ENCODE measurements at places on chromosomes 3 and 15. TPM values are rescaled to one million over a fixed set of nuclear protein-coding genes. Genes with fewer than 3 reads are reported as not detected.

ZBED2 gene
- total RNA-seq: not detected

BLM gene
- 19.6 TPM for total RNA-seq

MINAR1 gene
- total RNA-seq: 1.9 TPM

C3orf22 gene
- total RNA-seq: 0.44 TPM

DNA sequence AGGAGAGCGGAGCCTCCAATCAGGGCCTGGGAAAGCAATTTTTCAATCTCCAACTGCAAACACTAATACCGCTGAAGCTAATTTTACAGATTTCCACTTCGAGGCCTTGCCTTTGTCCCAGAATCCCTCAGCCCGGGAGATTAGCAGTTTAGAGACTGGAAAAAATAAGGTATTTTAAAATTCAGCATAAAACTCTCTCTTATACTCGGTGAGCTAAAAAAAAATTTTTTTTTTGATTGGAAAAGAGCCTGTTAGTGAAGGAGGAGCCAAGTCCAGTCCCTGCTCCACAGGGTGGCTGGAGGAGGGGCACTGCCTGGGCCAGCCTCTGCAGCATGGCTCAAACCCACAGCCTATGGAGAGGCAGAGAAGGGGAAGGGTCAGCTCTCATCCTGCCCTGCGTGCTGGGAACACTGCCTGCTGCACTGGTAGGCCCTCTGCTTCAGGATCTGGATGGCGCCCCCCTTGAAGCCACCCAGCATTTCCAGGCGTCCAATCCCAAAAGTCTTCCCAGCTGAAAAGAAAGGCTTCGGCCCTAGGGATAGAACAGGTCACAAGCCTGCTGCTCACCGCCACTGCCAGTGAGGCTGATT lies 48.9 kb downstream of the CACNA2D2 start:
- no peak overlapping the region for H3K4me3 ChIP-seq
- peaks cover 27% of the 10 kb centered on the region for H3K27me3 ChIP-seq
- no peak overlapping the region for H3K27ac ChIP-seq
- H3K36me3 ChIP-seq: no peaks in the 10 kb centered on the region
- peaks cover 9% of the 10 kb centered on the region for H3K4me1 ChIP-seq
- no peak for DNase-seq

DNA sequence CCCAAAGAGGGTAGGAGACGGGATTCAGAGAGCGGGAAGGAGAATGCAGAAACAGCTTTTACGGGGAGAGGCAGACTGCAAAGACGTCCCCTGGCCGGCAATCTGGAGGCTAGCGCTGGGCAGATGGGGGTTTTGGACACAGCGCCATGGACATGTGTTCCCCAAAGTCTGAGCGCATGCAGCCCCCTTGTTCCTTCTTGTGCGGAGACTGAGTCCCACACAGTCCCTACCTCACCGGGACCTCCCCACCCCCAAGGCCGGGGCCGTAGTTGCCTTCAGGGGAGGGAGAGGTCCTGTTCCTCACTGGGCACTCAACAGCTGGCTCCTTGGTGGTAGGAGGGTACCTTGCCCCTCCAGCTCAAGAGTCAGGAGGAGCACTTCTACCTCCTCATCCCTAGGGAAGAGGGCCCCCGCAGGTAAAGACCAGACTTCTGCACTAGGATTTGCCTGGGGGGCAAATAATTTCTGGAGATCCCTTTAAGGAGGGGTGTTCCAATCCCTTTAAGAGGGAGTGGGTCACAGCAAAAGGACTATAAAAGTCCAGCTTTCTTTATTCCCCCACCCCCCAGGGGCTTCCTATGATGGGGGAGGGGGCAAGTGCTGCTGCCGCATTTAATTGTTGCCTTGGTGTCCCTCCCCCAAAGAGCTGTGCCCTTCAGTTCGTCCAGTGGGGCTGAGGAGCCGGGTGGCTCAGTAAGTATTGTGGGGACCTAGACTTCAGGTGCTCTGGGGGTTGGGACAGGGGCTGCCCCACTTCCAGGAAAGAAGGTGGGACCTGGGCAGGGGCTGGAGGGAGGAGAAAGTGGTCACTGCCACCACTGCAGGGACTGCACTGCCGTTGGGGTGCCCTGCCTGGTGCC lies 3.6 kb upstream of the BAHD1 start:
- peaks cover 16% of the 10 kb centered on the region for H3K4me1 ChIP-seq
- DNase-seq: no peak
- no peaks in the 10 kb centered on the region for H3K36me3 ChIP-seq

GRCh38 chr15:101445562-101446517 lies 43.7 kb downstream of the PCSK6 start:
- H3K27ac ChIP-seq: no peak overlapping the region
- H3K36me3 ChIP-seq: no peaks in the 10 kb centered on the region
- peaks cover 2% of the 10 kb centered on the region for H3K4me1 ChIP-seq
- no peak for DNase-seq
- peaks cover 13% of the 10 kb centered on the region for H3K27me3 ChIP-seq
- H3K4me3 ChIP-seq: no peak overlapping the region

- no peak for DNase-seq
- H3K27ac ChIP-seq: no peak overlapping the region
- H3K27me3 ChIP-seq: no peaks in the 10 kb centered on the region
- no peak overlapping the region for H3K4me3 ChIP-seq
Measured at GRCh38 chr3:140870351-140870750, 71.3 kb upstream of the SLC25A36 start.

DNA sequence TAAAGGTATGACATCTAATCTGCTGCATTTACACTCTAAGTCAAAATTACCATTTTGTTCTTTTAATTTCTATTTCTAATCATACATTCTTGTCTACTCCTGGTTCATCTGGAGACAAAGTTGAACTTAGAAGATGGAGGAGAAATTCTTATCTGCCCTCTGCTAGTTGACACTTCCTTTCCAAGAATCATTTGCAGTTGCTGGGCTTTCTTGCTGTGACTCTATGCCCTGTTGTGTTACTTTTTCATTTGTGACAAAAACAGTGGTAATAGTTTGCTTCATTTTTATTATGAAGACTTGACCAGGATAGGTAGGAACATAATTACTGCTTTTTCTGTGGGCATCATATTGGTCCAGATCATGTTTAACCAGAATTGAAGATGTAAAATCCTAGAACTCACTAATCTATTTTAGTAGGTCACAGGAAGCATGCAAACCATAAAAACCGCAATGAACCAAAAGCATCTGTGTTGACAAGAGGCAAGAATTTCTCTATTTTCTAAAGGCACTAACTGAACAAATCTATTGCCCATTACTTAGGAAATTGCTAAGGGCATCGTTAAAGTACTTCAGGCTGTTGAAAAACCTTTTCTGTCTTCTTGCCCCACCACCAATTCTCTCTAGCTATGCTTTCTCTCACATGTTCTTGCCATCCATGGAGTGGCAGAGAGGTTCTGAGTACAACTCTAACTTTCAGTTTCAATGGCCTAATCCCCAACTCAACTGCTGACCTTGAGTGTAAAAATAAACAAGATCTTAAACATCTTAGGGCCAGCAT lies 4.2 kb upstream of the CCR2 start:
- H3K27ac ChIP-seq: no peak overlapping the region
- H3K27me3 ChIP-seq: peaks cover 36% of the 10 kb centered on the region
- no peaks in the 10 kb centered on the region for H3K4me1 ChIP-seq
- DNase-seq: no peak
- H3K36me3 ChIP-seq: no peaks in the 10 kb centered on the region

- no peak overlapping the region for H3K27ac ChIP-seq
- no peaks in the 10 kb centered on the region for H3K27me3 ChIP-seq
- H3K4me1 ChIP-seq: peaks cover 8% of the 10 kb centered on the region
Measured at GRCh38 chr3:110667216-110667615, 404.4 kb upstream of the NECTIN3 start.

- H3K4me3 ChIP-seq: no peak overlapping the region
- H3K27me3 ChIP-seq: peaks cover 77% of the 10 kb centered on the region
- H3K4me1 ChIP-seq: peaks cover 13% of the 10 kb centered on the region
- DNase-seq: no peak
Measured at GRCh38 chr3:128491941-128492670, 895 bp downstream of the GATA2 start.

DNA sequence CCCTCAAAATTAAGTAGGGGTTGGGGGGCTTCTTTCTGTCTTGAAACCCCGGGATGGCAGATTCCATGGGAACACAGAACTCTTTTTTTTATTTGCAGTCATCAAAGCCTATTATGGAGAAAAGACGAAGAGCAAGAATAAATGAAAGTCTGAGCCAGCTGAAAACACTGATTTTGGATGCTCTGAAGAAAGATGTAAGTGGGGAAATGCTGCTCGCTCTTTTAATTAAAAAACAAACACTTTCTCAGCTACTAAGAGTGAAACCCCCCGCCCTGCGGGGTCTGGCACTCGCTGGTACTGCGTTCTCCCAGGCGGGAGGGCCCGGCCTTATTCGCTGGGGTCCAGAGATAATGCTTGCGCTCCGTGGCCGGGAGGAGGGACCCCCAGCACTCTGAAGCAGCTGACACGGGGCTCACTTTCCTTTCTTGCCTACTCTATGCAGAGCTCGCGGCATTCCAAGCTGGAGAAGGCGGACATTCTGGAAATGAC lies 615 bp downstream of the HES1 start:
- H3K36me3 ChIP-seq: peaks cover 19% of the 10 kb centered on the region
- peak overlapping the region; percentile 94 for H3K27ac ChIP-seq
- peak overlapping the region; percentile 90 for H3K4me3 ChIP-seq

DNA sequence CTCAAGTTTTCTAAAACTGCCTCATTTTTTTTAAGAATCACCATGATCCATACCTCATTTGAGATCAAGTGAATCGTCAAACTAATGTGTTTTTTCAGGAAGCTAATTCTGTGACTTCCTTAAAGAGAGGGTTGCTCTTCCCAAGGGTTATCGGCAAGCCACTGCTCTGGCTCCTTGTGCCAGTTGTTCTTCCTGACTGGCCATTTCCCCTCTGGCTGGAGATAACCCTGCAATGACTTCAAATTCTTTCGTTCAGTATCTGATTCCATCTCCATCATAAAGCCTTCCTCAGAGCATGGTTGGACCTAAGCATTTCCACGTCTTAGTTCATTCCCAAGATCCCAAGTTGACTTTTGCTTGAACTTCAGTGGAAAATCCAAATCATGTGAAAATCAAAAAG lies 167.1 kb downstream of the MECOM start:
- peaks cover 13% of the 10 kb centered on the region for H3K36me3 ChIP-seq
- peaks cover 22% of the 10 kb centered on the region for H3K4me1 ChIP-seq

DNA sequence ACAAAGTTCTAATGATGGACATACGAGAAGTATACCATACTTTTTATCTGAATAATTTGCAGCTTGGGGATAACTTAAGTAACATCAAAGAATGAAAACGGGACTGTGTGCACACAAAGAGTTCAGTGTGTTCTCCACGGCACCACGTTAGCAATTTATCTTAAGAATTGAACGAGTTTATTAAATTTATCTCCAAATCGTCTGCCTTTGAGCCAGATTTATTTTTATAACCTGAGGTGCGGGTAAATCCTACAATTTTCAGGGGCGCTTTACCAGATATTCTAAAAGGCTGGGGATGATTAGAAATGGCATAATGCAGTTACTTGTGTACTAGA lies 3.5 kb downstream of the CHD2 start:
- no peak for DNase-seq
- no peaks in the 10 kb centered on the region for H3K27me3 ChIP-seq
- peaks cover 19% of the 10 kb centered on the region for H3K36me3 ChIP-seq
- peaks cover 52% of the 10 kb centered on the region for H3K4me1 ChIP-seq
- peak overlapping the region; percentile 100 for H3K27ac ChIP-seq

DNA sequence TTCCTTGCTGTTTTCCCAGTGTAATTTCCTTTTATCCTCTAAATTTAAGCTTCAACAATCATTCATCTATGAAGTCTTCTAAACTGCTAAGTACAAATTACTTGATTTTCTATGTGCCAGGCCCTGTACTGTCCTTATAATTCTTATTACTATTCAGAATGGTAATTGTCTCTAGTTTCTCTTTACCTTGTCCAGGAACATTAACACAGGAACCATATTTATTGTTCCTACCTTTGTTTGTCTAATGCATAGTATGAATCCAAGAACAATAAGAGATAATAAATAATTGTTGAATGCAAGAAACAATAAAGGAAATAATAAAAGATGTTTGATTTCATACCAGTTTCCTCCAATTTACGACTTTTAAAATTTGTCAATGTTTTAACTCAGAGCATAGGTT lies 1083.2 kb downstream of the ROBO2 start:
- no peaks in the 10 kb centered on the region for H3K36me3 ChIP-seq
- no peak for DNase-seq
- H3K27me3 ChIP-seq: no peaks in the 10 kb centered on the region
- H3K4me3 ChIP-seq: no peak overlapping the region
- H3K4me1 ChIP-seq: no peaks in the 10 kb centered on the region
- no peak overlapping the region for H3K27ac ChIP-seq

DNA sequence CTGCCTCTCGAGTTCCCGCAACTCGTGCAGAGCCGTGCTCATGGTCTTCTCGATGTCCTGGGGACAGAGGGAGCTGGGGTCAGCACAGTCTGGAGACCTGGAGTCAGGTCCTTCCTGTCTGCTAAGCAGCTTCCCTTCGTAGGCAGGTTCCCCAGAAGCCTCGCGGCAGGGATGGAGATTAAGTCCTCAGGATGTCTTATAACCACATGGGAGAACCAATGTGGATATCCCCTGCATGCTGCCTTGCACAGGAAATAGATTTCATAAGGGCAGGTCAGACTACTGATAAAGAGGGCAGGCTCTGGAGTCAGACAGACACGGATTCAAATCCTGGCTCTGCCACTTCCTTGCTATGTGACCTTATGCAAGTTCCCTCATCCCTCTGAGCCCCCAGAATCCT lies 22.6 kb upstream of the RAD18 start:
- no peak for DNase-seq
- H3K36me3 ChIP-seq: peaks cover 2% of the 10 kb centered on the region
- H3K4me3 ChIP-seq: no peak overlapping the region
- H3K27me3 ChIP-seq: peaks cover 6% of the 10 kb centered on the region

DNA sequence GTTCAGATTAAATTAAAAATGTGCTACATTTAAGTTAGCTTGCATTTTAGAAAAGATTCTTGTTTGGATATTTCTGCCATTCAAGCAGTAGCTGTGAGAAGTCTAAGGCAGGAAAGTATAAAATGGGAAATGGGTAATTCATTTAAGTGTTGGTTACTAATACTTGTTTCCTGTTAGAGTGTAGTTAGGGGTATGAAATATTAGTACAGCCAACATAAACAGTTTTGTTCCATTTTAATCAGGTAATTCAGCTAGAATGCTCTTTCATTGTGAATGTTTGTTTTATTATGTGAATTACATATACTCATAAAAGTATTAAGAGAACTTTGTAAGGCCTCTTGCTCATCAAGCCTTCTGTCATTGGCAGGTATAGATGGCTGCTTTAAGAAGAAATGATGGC lies 19.9 kb downstream of the TATDN2 start:
- no peak for DNase-seq
- no peaks in the 10 kb centered on the region for H3K27me3 ChIP-seq
- peaks cover 27% of the 10 kb centered on the region for H3K36me3 ChIP-seq
- no peak overlapping the region for H3K27ac ChIP-seq
